ENCODE measurements at places on chromosomes 4 and X.
A peak's percentile ranks its signal among the peaks of the same experiment; 100 is the strongest.

DNA sequence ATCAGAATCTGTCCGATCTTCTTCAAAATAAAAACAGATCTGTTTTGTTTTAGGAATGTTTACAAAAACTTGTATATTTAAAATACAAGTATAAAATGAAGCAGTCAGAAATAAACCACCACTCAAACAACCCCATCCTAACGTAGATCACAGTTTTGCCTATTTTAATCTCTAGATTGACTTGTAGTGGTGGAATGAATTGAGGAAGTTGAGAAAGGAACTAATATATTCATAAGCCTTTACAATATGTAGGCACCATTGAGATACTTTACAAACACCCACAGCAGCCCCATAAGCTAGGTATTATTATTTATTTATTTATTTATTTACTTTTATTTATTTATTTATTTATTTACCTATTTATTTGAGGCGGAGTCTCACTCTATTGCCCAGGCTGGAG lies 52.3 kb upstream of the KLF3 start:
- DNase-seq, result no peak

DNA sequence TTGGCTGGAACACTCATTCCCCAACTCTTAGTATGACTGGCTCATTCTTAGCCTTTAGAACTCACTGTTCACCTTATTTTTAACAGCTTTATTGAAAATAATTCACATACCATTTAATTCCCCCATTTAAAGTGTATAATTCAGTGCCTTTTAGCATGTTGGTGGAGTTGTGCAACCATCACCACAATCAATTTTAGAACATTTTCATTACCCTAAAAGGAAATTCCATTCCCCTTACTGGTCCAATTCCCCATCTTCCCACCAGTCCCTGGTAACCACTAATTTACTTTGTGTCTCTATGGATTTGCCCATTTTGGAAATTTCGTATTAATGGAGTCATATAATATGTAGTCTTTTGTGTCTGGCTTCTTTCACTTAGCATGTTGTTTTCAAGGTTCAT lies 19.7 kb downstream of the NHSL2 start:
- DNase-seq, result no peak

DNA sequence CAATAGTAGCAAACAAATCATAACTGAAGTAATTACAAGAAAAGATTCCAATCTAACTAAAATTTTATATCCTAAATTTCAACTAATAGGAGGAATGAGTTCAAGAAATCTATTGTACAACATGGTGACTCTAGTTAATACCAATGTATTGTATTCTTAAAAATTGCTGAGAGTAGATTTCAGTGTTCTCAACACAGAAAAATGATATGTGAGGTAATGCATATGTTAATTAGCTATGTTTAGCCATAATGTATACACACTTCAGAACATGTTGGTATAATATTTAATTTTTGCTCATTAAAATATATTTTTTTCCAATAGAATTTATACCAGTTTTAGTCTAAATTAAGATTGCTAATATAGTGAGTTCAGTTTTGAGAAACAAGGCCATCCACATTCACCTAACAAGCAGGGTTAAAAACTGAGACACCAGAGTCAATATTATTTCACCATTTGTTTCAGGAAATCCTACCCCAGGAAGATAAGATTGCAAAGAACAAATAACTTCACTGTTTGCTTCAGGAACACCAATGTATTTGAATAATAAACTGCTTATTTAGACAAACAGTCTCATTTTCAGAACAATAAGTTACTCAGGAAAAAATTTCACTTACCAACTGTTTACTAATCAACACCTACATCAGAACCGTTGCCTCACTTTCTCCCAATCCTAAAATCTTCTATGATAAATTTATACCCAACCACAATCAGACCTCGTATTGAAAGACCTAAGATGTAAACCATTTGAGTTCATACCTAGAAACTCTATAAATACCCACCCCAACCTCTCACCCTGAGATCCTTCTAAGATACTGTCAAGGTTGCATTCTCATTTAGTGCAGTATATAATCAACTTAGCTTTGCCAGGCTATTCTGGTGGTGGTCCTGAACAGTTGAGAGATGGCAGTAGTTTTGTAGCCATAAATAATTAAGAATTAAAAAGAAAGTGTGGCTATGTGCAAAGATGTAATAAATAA lies 132.8 kb downstream of the MAB21L2 start:
- no peak for DNase-seq

DNA sequence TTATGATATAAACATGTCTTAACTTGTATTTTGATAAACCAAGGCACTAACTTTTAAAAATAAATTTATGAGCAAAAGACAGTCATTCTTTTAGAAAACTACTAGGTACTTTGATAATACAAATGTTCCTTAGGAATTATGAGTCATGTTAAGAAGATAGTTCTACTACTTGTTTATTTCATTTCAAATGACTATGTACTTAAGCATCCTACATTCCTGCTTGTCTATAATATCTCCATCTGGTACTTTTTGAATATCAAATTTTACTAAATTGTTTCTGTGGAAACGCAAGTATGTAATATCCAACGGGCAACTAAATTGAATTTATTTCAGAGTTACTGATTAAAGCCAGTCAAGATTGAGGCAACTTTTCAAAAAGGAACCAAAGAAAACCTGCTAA lies 61.8 kb downstream of the CAMK2D start:
- no peak for DNase-seq

- no peak for DNase-seq
Observed at GRCh38 chrX:632366-633042, 1.9 kb downstream of the SHOX start.

GRCh38 chr4:10299601-10300000 lies 157.6 kb downstream of the ZNF518B start:
- DNase-seq, result no peak

GRCh38 chr4:143254491-143255226 lies 69.9 kb downstream of the USP38 start:
- DNase-seq, result no peak

DNA sequence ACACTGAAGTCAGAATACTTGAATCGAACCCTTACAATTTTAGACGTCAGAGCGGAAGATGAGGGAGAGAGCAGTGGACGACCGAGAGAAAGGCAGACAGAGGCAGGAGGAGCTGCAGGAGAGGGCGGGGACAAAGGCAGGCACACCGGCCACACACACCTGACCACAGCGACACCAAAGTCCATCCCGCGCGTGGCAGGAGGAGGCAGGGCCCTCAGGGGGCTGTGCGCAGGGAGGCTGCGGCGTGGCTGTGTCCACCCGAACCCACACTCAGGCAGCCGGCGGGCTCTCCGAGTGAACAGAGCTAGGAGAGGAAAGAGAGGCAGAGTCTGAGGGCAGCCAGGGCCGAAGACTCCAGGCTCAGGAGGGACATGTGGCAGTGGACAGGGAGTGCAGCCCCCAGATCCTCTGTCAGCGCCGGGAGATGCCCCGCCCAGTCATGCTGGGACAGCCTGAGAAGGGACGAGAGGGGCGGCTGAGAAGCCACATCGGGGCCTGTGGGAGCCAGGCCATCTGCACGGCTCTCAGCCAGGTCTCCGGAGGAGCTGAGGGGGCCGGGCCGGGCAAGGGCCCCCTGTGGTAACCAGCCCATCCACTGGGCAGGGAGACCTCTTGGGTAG lies 20.1 kb downstream of the GAK start:
- no peak for DNase-seq

GRCh38 chr4:118849867-118850487 lies 14.1 kb upstream of the SEC24D start:
- no peak for DNase-seq

- no peak for DNase-seq
Observed at GRCh38 chrX:109719264-109719663, 13.8 kb downstream of the ACSL4 start.

DNA sequence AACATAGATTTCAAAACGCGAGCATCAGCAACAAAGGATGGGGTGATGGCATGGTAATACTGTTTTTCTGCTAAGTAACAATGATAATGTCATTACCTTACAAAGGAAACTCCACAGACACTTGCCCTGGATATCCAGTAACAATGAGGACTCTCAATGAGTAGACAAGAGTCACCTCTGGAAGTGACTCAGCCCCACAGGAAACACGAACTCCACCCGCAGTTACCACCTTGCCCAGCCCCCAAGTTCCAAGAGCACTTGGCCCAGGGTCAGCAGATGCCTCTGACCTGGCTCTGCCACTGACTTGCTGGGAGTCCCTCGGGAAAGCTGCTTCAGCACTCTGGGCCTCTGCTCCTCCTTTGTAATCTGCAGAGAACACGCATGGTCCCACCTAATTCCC lies 110.3 kb upstream of the MAP3K15 start:
- no peak for DNase-seq

DNA sequence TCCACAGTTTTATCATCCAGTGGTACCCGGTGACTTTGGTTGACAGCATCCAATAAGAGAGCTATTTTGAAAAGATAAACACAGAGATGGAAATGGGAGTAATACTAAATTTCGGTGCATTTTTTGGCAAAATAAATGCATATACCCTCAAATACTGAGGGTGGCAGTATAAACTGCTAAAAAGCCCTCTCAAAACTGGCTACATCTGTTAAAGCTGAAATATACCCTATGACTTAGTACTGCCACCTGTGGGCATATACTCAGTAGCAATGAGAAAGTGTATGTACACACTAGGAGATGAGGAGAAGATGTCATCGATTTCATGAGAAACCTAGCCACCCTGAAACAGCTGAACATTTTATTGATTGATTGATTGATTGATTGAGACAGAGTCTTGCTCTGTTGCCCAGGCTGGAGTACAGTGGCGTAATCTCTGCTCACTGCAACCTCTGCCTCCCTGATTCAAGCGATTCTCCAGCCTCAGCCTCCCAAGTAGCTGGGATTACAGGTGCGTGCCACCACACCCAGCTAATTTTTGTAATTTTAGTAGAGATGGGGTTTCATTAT lies 12.2 kb upstream of the TMEM128 start:
- peak; percentile 55 for DNase-seq

DNA sequence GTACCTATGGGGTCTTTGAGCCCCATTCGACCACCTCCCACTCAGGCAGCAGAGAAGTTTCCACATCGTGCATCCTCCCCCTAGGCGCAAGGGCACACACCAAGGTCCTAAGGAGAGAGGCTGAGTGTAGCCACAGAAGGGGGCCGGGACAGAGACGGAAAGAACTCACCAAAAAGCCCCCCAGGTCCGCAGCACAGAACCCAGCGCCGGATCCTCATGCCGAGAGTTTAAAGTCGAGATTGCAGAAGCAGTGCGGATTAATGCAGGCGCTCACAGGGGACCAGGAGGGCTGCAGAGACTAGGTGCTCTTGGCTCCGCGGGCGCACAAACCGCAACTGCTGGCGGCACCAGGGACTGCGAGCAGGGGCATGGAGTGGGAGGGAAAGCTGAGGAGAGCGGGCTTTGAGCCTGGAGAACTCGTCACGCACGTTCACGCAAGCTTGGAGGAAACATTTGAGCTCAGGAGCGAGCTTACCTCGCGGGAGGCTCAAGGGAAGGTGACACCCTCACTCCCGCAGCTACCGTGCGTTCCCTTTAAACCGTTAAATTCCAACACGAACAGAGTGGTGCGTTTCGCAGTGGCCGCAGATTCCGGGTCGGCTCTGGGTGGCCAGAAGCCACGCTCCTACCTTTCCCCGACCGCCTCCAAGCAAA lies 8.5 kb downstream of the NKX3-2 start:
- DNase-seq, result no peak

DNA sequence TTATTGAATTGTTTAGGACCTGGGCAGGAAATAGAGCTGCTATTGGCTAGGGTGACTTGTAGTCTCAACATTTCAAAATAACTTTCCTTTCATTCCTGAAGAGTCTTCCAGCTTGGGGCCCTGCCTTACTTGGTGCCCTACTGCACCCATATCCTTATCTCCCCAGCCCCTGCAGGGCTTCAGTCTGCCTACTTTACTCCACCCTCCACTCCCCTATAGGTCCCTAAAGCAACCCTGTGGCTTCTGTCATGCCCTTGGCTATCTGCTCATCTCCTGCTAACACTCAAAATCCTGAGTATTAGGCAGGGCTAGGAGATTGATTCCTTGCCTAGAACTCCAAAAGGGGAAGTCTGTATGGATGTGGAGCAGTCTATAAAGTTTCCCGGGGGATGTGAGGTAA lies 57.6 kb upstream of the PRKG2 start:
- no peak for DNase-seq

GRCh38 chr4:52641854-52642563 lies 17.1 kb downstream of the USP46 start:
- no peak for DNase-seq

DNA sequence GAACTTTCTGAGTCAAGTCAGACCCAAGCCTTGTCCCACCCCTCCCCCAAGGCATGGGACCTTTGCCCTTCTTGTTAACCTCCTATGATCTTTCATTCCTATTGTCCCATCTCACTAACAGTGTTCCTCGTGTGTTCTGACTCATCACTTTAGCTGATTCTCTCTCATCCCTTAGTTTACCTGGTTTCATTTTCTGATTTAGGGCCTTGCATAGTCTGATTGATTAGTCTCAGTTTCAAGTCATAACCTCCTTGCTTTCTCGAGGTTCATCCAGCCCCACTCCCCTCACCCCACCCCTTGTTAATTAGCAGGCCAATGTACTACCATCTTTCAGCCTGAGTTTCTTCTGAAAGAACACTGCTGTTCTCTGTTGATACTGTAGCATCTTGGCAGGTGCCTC lies 517.4 kb downstream of the RPA4 start:
- no peak for DNase-seq

DNA sequence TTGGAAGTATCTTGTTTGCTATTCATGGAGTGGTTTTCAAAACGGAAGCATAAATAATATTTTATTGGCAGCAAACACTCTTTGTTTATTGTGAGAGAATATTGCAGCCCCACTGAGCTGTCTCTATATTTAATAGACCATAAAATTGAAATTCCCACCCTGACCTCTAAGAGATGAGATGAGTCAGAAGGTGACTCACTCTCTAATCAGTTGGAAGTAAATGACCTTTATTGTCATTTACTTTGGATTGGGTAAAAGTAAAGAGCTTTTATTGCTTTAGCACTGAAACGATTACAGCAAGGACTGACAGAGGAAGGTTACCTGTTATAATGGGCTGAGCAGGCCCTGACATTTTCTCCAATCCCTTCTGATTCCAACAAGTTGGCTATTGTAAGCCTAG lies 55.0 kb downstream of the SYTL5 start:
- DNase-seq, result peak; percentile 45

GRCh38 chr4:80486603-80487002 lies 151.1 kb downstream of the CFAP299 start:
- no peak for DNase-seq

- DNase-seq, result no peak
Observed at GRCh38 chrX:39677978-39678791, 419.6 kb downstream of the BCOR start.

GRCh38 chr4:184860018-184860779 lies 34.4 kb upstream of the ACSL1 start:
- DNase-seq, result no peak

DNA sequence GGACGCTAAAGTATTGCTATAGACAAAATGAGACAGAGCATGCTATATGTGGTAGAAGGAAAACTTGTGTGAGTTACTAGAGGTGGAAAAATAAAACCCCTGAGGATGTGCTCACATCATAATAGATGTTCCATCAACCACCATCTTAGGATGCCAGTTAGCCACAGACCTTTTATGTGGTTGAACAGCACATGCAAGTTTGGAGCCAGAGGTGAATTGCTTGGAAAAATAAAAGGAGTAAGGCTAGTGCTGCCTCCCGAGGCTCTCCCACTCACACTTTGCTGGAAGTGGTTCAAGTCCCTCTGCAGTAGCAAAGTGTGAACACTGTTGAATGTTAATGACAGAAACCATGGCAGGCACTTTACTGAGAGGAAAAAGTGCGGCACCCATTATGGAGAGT lies 39.4 kb upstream of the PPARGC1A start:
- DNase-seq, result no peak
